ENCODE measurements at places on chromosomes 12 and 14.

DNA sequence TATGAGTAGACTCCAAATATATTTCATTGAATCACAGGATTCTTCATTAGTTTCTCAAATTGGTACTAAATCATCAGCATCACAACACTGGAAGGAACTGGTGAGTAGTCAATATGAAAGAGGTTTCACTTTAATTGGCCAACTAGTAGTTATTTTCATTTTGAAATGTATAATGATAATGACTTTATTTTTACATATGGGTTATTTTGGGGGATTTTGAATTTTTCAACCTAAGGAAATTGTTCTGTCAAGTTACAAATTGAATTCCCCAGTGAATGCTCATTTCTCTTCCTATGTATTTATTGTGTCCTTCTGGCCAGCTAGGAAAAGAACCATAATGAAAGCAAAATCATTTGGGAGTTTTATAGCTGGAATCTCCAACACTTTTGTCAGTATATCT lies 174.2 kb upstream of the ATP2B1 start:
- DNase-seq, result no peak

GRCh38 chr12:65343801-65344200 lies 65.3 kb downstream of the MSRB3 start:
- no peak for DNase-seq

DNA sequence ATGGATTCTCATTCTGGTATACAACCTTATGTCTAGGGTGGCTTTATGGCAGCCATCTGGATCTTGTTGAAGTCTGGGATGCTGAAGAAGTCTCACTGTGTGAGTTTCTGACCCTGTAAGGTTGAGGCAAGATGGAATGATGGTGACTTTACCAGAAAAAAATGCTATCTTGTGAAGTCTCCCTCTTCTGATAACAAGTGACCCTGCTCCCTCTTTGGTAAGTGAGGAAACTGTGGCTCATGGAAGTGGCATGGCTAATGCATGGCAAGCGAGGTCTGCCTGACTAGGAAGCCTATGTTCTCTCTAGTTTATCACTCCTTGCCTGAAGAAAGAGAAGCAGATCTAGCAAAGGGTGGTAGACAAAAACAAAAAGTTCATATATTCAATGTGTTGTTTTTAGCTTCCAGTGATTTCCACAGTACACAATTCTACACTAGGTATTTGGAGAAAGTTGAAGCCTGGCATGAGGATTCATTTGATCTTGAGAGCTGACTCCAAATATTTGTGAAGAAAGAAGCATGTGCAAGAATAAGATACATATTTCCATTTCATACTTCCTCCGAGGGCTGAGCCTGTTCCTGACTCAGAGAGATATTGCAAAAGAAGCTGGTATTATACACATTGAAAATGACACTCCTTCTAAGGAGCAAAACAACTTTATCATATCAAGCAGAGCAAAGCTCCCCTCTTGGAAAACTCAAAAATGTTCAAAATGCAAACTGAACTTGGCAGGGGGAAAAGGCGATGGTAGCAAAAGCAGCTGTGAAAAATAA lies 63.6 kb downstream of the HELB start:
- DNase-seq, result no peak

DNA sequence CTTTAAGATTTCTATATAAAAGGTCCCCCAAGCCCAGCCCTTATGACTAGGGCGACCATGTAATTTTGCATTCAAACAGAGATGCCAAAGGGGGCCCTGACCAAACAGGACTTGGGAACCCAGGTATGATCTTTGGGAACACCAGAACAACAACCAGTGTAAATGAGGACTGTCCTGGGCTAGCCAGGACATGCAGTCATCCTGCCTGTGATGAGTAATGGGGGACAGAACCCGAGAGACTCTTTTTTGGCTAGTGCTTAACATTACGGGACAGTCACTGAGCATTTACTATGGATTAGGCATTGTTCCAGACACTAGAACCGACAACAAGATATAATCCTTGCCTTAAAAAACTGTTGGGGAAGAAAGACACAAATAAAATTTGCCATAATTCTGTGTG lies 337.3 kb downstream of the CACNA1C start:
- no peak for DNase-seq

- no peak for DNase-seq
Measured at GRCh38 chr12:104505095-104505818, 48.5 kb downstream of the CHST11 start.

- DNase-seq, result no peak
Measured at GRCh38 chr12:115046805-115047204, 362.8 kb upstream of the TBX3 start.

- no peak for DNase-seq
Measured at GRCh38 chr12:12482150-12482761, 80.4 kb downstream of the DUSP16 start.

Measured in ascending aorta (tissue), 2 donors.